Keratinocyte (primary cell): ENCODE measurements at places on chromosomes 3 and 15. TPM values are rescaled to one million over a fixed set of nuclear protein-coding genes. Genes with fewer than 3 reads are reported as not detected.
A peak's percentile ranks its signal among the peaks of the same experiment; 100 is the strongest.

DNA sequence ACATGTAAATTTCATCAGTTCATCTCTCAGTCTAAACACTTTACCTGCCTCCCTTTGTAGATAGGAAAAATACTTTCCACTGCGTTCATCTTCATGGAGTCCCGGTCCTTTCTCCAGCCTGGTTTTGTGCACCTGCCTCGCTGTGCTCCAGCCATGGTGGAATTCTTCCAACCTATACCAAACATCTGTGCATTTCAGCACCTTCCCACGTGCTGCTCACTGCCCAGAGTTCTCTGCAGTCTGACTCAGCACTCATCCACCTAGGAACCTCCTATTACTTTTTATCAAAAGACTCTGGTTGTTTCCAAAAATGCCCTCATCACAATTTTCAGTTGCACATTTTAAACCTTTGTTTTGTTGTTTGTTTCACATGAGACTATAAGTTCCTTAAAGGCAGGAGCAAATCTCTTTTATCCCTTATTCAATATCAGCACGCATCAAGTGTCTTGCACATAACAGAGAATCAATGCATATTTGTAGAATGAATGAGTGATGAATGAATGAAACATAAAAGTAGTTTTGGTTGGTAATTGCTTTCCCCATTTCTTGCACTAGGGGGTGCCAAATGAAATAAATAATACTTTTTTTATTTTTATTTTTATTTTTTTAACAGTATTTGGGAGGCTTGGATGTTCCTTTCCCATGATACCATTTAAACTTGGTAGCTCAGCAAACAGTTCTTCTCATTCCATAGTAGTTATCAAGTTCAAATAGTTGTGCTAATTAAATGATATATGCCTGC, 30.2 kb upstream of the ADAMTS9 start:
- no peak overlapping the region for H3K27ac ChIP-seq
- H3K4me1 ChIP-seq, result no peaks in the 10 kb centered on the region
- H3K27me3 ChIP-seq, result no peaks in the 10 kb centered on the region
- H3K36me3 ChIP-seq, result no peaks in the 10 kb centered on the region

The CLDN16 gene
- 0.52 to 2.6 TPM (median 0.88 TPM) in 3 replicates for polyA plus RNA-seq

- no peak overlapping the region for H3K4me3 ChIP-seq
- no peak overlapping the region for H3K27ac ChIP-seq
- no peaks in the 10 kb centered on the region for H3K36me3 ChIP-seq
- peaks cover 24% of the 10 kb centered on the region for H3K4me1 ChIP-seq
- peak; percentile 62 for DNase-seq
Measured at GRCh38 chr3:150073513-150073912, 102.8 kb upstream of the PFN2 start.

The USP8 gene
- polyA plus RNA-seq, result 27.9 to 47.4 TPM (median 37.8 TPM) in 3 replicates

DNA sequence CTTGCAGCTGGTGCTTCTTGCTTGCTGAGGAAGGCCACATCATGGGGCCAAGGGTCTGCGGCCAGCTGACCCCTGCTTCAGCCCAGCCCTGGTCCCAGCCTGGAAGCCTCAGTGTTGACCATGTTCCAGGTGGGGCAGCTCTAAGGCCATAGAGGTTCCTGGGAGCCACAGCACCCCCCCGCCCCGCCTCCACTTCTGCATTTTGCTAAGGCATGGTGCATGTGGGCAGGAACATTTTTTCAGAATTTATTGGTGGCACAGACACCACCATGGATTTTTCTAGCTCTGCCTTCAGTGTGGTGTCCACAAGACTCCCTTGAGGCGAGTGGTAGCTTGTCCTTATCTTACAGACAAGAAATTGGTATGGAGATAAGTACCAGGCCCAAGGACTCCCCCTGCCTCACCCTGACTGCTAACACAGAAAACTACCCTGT, 1.9 kb upstream of the CHST14 start:
- no peak overlapping the region for H3K27ac ChIP-seq
- no peak overlapping the region for H3K4me3 ChIP-seq
- H3K27me3 ChIP-seq, result no peaks in the 10 kb centered on the region
- no peak for DNase-seq
- peaks cover 23% of the 10 kb centered on the region for H3K4me1 ChIP-seq
- peaks cover 7% of the 10 kb centered on the region for H3K36me3 ChIP-seq

GRCh38 chr3:156745766-156746165, 71.4 kb downstream of the TIPARP start:
- no peaks in the 10 kb centered on the region for H3K27me3 ChIP-seq
- no peak for DNase-seq
- H3K36me3 ChIP-seq, result peaks cover 3% of the 10 kb centered on the region

GRCh38 chr3:135924506-135924905, 41.0 kb upstream of the PPP2R3A start:
- H3K36me3 ChIP-seq, result no peaks in the 10 kb centered on the region
- no peaks in the 10 kb centered on the region for H3K27me3 ChIP-seq
- peaks cover 23% of the 10 kb centered on the region for H3K4me1 ChIP-seq
- no peak for DNase-seq
- no peak overlapping the region for H3K27ac ChIP-seq

- no peak for DNase-seq
- no peak overlapping the region for H3K27ac ChIP-seq
- no peaks in the 10 kb centered on the region for H3K36me3 ChIP-seq
Measured at GRCh38 chr15:63940966-63941620, 105.2 kb downstream of the DAPK2 start.

GRCh38 chr3:55607844-55608243, 120.7 kb upstream of the WNT5A start:
- H3K27me3 ChIP-seq, result no peaks in the 10 kb centered on the region
- no peak overlapping the region for H3K27ac ChIP-seq
- DNase-seq, result no peak
- no peak overlapping the region for H3K4me3 ChIP-seq
- no peaks in the 10 kb centered on the region for H3K36me3 ChIP-seq

The TOMM70 gene
- polyA plus RNA-seq, result 26.2 to 40.8 TPM (median 26.2 TPM) in 3 replicates

The TRAT1 gene
- not detected in 3 replicates for polyA plus RNA-seq

The PARP15 gene
- polyA plus RNA-seq, result 0.25 to 0.33 TPM (median 0.33 TPM) in 3 replicates

The PLA2G4D gene
- 0.45 to 1.5 TPM (median 0.69 TPM) in 3 replicates for polyA plus RNA-seq

DNA sequence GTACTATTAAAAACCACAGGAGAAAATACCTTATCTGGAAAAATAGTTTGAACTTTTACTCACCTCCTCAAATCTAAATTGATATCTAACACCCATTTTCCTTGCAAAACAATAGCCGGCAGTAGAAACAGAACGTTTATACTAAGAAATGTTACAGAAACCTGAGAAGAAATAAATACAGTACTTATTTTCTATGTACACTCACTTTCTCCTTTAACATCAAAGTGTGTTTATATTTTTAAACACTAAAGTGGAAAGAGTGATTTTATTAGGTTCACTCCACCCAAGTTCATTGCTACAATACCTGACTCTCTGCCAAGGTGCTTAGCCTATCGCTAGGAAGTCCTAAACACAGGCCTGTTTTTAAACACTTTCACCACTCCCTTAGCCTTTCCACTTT, 87.8 kb upstream of the TJP1 start:
- H3K36me3 ChIP-seq, result no peaks in the 10 kb centered on the region
- no peaks in the 10 kb centered on the region for H3K27me3 ChIP-seq
- no peaks in the 10 kb centered on the region for H3K4me1 ChIP-seq
- no peak overlapping the region for H3K4me3 ChIP-seq
- H3K27ac ChIP-seq, result no peak overlapping the region

GRCh38 chr15:24945711-24946110, 9.1 kb upstream of the SNRPN start:
- no peak overlapping the region for H3K27ac ChIP-seq
- no peaks in the 10 kb centered on the region for H3K36me3 ChIP-seq
- no peak for DNase-seq
- H3K4me1 ChIP-seq, result no peaks in the 10 kb centered on the region

- H3K36me3 ChIP-seq, result no peaks in the 10 kb centered on the region
- H3K4me1 ChIP-seq, result no peaks in the 10 kb centered on the region
- no peaks in the 10 kb centered on the region for H3K27me3 ChIP-seq
- DNase-seq, result no peak
- no peak overlapping the region for H3K4me3 ChIP-seq
- H3K27ac ChIP-seq, result no peak overlapping the region
Measured at GRCh38 chr3:157423337-157423736, 13.3 kb upstream of the PTX3 start.

DNA sequence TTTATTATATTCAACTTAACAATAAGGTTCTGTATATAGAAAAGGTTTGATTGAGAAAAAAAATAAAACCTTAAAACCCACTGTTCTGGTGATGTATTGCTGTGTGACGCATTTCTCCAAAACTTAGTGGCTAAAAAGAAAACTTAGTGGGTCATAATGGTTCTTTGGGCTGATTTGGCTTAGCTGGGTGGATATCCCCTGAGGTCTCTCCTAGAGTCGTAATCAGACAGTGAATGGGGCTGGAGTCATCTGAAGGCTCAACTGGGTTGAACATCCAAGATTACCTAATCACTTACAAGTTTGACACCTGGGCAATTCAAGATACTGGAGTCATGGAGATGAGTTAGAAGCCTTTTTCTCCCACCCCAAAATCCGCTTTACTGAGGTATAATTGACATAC, 111.6 kb upstream of the TBL1XR1 start:
- no peaks in the 10 kb centered on the region for H3K36me3 ChIP-seq
- H3K27ac ChIP-seq, result no peak overlapping the region
- DNase-seq, result no peak
- no peak overlapping the region for H3K4me3 ChIP-seq
- peaks cover 3% of the 10 kb centered on the region for H3K4me1 ChIP-seq

DNA sequence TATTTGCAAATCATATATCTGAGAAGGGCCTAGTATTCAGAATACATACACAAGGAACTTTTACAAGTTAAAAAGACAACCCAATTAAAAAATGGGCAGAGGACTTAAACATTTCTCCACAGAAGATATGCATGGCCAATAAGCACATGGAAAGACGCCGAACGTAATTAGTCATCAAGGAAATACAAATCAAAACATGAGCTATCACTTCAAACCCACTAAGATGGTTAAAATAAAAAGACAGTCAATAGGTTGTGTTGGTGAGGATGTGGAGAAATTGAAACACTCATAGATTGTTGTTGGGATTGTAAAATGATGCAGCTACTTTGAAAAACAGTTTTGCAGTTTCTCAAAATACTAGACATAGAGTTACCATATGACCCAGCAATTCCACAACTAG, 61.2 kb upstream of the NEO1 start:
- H3K4me3 ChIP-seq, result no peak overlapping the region
- H3K4me1 ChIP-seq, result peaks cover 11% of the 10 kb centered on the region
- H3K36me3 ChIP-seq, result no peaks in the 10 kb centered on the region
- DNase-seq, result no peak

The ACAP2 gene
- polyA plus RNA-seq, result 15.1 to 23.5 TPM (median 15.7 TPM) in 3 replicates

GRCh38 chr15:101156061-101156460, 95.8 kb downstream of the CHSY1 start:
- no peaks in the 10 kb centered on the region for H3K27me3 ChIP-seq
- H3K4me3 ChIP-seq, result no peak overlapping the region
- no peak overlapping the region for H3K27ac ChIP-seq
- no peak for DNase-seq

The CD96 gene
- polyA plus RNA-seq, result 0.08 to 0.14 TPM (median 0.13 TPM) in 3 replicates

DNA sequence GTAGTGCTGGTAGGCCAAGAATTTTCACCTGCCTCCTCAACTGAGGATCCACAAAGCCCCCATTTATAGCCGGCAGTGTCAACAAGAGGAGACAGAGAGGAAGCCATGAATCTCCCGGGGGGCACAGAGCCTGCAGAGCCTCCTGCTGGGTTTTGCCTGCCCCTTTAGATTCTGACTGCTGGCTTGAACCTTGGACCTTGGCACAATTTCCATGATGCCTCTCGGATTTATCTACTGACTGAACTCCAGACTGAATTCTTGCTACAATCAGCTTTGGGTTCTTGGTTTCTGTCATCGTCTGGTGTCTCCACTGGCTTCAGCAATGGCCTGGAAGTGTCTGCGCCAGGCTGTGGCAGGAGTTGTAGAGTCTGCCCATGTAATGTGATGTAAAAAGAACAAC, 80.7 kb downstream of the GPR156 start:
- H3K27ac ChIP-seq, result no peak overlapping the region
- H3K4me1 ChIP-seq, result peaks cover 4% of the 10 kb centered on the region
- H3K36me3 ChIP-seq, result no peaks in the 10 kb centered on the region
- no peaks in the 10 kb centered on the region for H3K27me3 ChIP-seq
- H3K4me3 ChIP-seq, result no peak overlapping the region

DNA sequence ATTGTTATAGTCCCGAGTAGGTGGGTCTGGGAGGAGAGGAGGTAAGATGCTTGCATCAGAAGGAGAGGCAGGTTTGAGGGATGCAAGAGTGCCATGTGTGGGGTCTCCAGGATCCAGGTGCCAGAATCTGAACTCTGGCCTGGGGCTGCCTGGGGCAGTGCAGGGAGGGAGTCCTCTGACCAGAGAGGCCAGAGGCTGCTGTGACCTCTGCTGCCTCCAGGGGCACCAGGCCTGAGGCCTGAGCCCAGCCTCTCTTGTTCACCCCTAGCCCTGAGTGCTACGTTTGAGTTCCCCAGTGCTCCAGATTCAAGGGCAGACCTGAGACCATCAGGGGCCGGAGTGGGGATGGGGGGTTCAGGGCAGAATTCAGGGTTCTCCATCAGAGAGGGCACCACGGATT, 7.4 kb downstream of the SLC38A3 start:
- no peak overlapping the region for H3K27ac ChIP-seq
- H3K4me1 ChIP-seq, result peaks cover 6% of the 10 kb centered on the region
- H3K27me3 ChIP-seq, result peaks cover 12% of the 10 kb centered on the region
- no peak for DNase-seq

- H3K27me3 ChIP-seq, result no peaks in the 10 kb centered on the region
- H3K36me3 ChIP-seq, result no peaks in the 10 kb centered on the region
- no peak overlapping the region for H3K27ac ChIP-seq
- no peaks in the 10 kb centered on the region for H3K4me1 ChIP-seq
- no peak for DNase-seq
- H3K4me3 ChIP-seq, result no peak overlapping the region
Measured at GRCh38 chr15:52221730-52222129, 30.5 kb upstream of the GNB5 start.

- peaks cover 18% of the 10 kb centered on the region for H3K4me1 ChIP-seq
- no peaks in the 10 kb centered on the region for H3K36me3 ChIP-seq
- no peaks in the 10 kb centered on the region for H3K27me3 ChIP-seq
- no peak within 1 kb of the TSS for H3K27ac ChIP-seq
- DNase-seq, result no peak
Measured at GRCh38 chr3:51967384-51968169, at the start of gene PCBP4. TSS of gene PCBP4 (minus strand) at chr3:51967454. CDS start at chr3:51961240, 6,214 bp downstream.

- H3K36me3 ChIP-seq, result no peaks in the 10 kb centered on the region
- no peak overlapping the region for H3K27ac ChIP-seq
- H3K27me3 ChIP-seq, result peaks cover 18% of the 10 kb centered on the region
- H3K4me3 ChIP-seq, result no peak overlapping the region
- H3K4me1 ChIP-seq, result no peaks in the 10 kb centered on the region
Measured at GRCh38 chr15:70153921-70154717, 56.4 kb upstream of the TLE3 start.

GRCh38 chr15:68730471-68730919, 90.2 kb downstream of the ANP32A start:
- no peak for DNase-seq
- H3K27ac ChIP-seq, result no peak overlapping the region
- no peak overlapping the region for H3K4me3 ChIP-seq

DNA sequence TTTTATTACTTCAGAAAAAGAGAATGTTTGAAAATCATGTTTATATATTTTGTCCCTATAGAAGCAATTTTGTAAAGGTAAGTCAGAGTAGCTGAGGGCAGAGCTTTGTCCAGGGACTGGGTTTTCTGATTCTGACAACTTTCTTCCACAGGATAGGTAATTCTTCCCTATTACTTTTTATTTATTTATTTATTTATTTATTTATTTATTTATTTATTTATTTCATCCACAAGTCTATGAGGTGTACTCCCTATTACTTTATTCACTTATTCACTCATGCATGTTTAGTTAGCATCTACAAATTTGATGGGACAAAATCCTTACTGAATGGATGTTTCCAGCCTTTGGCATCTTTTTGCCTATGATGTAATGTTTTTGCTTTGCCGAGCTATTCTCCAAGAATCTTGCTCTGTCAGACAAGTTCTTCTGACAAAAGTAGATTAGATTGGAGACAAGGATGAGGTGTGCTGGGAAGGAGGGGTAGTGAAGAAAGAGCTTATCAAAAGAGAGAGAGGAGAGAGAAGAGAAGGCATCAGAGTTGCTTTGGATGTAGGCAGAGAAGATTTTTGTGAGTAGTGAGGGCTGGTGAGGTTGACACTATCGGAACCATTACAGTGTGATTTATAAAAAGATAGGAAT, 119.4 kb downstream of the SPATA16 start:
- no peaks in the 10 kb centered on the region for H3K27me3 ChIP-seq
- H3K4me3 ChIP-seq, result no peak overlapping the region
- H3K36me3 ChIP-seq, result no peaks in the 10 kb centered on the region
